Lower lobe of right lung (tissue), 2 donors: ENCODE measurements at places on chromosomes 4 and X.

DNA sequence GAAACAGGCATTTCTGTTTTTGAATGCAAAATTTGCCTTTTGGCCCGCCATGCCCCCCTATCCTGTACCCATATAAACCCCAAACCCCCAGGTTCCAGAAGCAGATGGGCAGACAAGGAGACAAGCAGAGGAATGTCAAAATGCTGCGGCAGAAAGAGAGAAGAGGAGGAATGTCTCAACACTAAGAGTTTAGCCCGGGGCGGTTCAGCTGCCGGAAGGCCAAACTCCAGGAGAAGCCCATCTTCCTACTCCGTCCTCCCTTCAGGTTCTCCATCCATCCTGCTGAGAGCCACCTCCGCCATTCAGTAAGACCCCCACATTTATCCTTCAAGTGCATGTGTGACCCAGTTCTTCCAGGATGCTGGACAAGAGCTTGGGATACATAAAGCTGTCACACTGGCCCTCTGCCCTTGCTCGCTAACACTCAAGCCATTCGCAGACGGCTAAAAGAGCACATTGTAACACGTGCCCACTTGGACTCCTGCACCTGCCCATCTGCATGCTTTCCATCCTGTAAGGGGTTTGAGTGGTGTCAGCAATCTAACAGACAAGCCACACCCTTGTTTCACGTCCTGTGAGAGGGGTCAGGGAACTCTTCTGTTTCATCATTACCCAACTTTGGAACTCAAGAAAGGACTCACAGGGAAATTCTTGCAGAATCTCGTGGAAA lies 31.3 kb downstream of the TLR10 start:
- DNase-seq, result no peak

GRCh38 chr4:167088115-167088514 lies 146.2 kb downstream of the SPOCK3 start:
- DNase-seq, result no peak

GRCh38 chr4:121272526-121272925 lies 108.3 kb downstream of the QRFPR start:
- DNase-seq, result no peak

- no peak for DNase-seq
Observed at GRCh38 chrX:150240643-150240970, 122.5 kb upstream of the MAMLD1 start.

DNA sequence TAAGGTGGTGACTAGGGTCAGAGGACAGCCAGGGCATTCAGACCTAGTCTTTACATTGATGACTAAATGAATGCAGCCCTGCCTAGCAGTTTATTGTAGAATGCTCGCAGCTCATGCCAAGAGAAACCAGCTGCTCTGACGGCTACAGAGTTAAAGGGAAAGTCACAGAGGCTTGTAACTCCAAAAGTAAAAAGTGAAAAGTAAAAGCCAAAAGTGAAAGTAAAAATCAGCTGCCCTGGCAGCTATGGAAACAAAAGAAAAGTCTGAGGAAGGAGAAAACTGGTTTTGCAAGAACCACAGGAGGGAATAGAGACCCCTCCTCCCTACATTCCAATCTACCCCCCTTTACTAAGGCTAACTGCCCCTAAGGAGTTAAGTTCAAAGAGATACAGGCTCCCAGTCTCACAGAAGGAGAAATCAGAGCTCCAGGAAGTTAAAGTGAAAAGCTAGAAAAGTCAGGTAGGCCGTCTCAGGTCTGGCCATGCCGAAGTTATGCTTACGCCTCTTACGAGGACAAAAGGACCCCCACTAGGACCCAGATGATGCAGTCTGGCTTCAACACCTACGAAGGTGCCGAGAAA lies 6.0 kb downstream of the GAGE10 start:
- no peak for DNase-seq

GRCh38 chr4:102061133-102061532 lies 270.6 kb downstream of the BANK1 start:
- DNase-seq, result no peak

DNA sequence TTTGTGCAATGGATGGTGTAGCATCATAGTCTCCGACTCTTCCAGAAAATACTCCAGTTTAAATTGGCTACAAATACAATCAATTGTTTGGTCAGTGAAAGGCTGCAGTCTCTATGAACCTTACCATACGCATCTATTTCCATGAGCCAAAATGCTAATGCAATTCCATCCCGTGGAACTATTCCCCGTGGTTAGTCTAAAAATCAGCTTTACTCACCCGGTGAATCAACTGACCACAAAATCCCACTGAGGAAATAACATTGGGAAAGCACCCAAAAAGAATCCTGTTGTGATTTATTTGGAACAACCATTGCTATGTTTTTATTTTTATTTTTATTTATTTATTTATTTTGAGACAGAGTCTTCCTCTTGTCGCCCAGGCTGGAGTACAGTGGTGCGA lies 87.1 kb downstream of the DHX15 start:
- no peak for DNase-seq

- DNase-seq, result no peak
Observed at GRCh38 chr4:140255467-140255866, 101.5 kb upstream of the MAML3 start.
